ENCODE measurements at places on chromosomes 1 and 21.

GRCh38 chr21:40505244-40505643 lies 341.7 kb downstream of the DSCAM start:
- no peak for DNase-seq

GRCh38 chr1:14733048-14733778 lies 134.7 kb downstream of the KAZN start:
- DNase-seq, result no peak

- no peak for DNase-seq
Measured at GRCh38 chr1:245990315-245991022, 516.6 kb downstream of the SMYD3 start.

DNA sequence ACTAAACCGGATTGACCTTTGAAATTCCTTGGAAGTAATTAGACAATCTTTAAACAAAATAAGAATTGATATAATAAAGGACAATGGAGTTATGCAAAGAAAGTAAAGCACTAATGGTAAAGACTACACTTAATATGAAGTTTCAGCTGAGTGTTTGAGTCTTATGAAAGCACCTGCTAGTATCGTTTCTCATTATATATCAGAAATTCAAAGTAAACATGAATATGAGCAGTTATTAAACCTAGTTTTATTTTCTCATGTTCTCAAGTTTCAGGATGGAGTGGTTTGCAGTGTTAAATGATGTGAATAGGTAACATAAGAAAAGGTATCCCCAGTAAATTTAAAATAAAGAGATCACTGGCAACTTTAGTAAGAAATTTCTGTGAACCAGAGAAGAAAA lies 188.6 kb downstream of the ZP4 start:
- no peak for DNase-seq

DNA sequence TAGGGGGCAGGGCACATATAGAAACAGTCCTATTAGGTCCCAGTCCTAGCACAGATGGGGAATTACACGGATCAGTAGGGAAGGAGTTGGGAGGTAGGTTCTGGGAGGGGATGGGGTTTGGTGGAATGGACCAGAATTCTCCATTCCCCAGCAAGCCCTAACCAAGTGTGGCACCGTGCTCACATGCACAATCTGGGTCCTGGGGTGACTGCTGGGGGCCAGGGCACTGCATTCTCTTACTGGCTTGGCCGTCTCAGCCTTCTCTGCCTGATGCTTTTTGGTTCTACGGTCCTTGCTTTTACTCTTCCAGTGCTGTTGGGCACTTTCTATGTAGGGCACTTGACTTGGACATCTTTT lies 53.9 kb downstream of the NENF start:
- DNase-seq, result no peak

- DNase-seq, result no peak
Measured at GRCh38 chr1:210445485-210445884, 116.8 kb downstream of the HHAT start.

All from H54 (cell line).